NCI-H1048 (cell line): ENCODE measurements at places on chromosomes 2 and 18.

DNA sequence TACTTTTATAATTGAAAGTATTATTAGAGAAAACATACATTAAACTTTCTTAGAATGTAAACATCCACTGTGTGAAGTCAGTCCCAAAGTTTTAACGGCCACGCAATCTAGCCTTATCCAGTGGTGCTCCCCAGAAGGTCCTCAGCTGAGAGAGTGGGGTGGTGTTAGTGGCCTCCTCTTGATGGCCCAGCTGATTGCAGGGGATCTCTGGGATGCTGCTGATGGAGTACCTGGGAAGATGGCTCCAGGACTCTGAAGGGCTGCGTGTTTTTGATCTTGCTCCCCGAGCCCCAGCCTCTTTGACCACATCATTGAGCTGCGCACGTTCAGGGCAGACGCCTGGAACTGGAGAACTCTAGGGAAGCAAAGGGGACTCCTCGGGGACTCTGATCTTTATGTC is 181.4 kb downstream of the FAM210A start:
- DNase-seq: no peak

DNA sequence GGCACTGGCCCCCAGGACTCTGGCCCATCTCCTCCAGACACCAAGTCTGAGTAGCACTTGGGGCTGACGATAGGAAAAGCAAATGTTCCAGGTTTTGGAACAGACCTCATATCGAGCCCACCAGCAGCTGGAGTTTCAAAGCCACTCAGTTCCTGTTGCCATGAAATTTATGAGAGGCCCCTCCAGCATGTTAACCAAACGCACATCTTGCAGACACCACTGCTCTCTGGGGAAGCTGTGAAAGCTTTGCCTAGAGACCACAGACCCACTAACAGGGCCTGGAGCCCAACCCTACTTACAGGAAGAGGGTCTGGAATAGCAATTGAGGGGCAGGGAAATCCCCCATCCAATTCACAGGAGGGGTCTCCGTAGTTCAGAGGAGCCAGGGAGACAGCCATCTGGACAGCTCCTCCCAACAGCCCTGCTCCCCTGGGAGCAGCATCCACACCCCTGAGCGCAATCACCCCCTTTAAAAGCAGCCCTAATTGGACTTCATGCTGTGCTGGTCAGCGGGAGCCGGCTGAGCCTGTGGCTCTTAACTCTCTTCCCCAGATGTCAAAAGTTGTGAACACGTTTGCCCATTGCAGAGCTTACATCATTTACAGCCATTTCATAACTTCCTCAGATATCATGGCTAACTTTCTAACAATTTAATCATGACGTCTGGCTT is 81.3 kb downstream of the TGFA start:
- DNase-seq: no peak

DNA sequence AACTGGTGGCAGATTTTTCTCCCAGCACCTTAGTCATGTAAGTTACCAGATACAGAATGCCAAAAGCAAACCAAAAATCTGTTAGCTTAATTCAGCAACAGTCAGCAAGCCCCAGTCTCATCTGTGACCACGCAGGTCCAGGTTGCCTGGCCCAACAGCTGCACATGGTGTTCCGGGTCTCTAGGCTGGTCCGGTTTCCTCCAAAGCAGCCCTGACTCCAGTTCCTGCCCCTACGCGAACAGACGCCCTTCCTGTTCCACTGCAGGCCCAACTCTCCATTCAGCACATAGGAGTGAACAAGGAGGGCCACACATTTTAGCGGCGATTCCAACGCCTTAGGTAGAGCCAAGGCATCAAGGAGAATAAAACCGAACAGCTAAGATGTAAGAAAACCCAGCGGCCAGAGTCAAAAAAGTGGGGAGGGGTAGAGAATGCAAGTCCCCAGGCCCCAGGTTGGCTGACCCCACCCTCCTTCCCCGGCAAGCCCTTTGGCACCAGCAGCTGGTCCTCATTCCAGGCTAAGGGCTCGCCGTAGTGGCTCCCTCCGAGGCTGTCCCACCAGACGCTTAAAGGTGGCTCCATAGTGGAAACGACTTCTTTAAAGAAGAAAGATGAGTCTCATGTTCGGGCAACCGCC is 1.5 kb downstream of the STK25 start:
- no peak for DNase-seq

- no peak for DNase-seq
These were observed 636.3 kb downstream of the TSN start for GRCh38 chr2:122391726-122392125.

GRCh38 chr2:164522561-164522981 is 98.7 kb downstream of the GRB14 start:
- DNase-seq: no peak
